ENCODE measurements at places on chromosomes 6 and 20.

- DNase-seq: no peak
These were observed 926.4 kb upstream of the SLC35B3 start for GRCh38 chr6:9361749-9362148.

DNA sequence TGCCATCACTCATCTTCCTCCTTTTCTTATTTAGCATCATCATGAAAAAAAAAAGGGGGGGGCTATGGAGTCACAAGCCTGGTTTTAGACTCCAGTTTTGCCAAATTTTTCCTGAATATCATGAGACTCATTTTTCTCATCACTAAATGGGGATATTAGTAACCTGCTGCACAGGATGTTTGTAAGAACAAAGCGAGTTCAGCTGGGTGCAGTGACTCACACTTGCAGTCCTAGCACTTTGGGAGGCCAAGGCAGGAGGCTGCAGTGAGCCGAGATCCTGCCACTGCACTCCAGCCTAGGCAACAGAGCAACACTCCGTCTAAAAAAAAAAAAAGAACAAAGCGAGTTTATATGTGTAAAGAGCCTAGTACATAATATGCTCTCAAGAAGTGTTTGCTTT is 82.8 kb downstream of the TFAP2A start:
- no peak for DNase-seq

- DNase-seq: no peak
These were observed 53.9 kb downstream of the AFG1L start for GRCh38 chr6:108348655-108349349.

GRCh38 chr6:3245216-3245615 is 13.5 kb upstream of the PSMG4 start:
- DNase-seq: no peak

GRCh38 chr6:89977808-89978748 is 83.8 kb downstream of the GJA10 start:
- no peak for DNase-seq

- no peak for DNase-seq
These were observed 277.7 kb downstream of the ADGB start for GRCh38 chr6:146876271-146877151.

DNA sequence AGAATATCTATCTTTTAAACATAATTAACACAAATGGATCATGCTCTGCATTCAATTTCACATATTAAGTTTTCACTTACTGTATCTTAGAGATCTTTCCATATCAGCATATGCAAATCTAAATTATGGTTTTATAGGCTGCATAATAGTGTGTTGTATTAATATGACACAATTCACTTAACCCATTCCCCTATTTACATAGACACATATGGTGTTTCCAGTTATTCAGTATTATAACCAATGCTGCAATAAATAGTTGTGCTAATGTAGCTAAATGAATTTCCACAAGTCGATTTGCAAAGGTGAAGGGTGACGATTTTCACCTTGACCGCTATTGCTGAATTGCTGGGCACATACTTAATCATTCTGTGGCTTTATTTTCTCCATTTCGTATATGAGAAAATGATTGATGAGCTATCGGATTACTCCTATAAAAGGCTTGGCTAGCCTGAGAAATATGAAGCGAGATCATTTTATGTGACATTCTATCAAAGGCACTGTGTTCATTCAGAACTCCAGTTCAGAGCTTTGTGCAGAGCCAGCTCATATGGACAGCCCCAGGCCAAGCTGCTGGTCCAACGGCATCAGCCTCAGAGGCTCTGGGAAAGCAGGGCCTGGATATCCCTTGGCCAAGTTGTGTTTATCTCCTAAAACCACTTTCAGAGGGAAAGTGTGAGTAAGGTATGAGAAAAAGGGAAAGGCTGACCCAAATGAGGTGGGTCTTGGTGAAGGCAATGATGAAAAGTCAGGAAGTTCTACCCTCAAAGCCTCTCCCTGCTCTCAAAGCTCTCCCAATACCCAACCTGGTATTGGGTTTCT is 50.8 kb downstream of the GFOD1 start:
- DNase-seq: no peak

DNA sequence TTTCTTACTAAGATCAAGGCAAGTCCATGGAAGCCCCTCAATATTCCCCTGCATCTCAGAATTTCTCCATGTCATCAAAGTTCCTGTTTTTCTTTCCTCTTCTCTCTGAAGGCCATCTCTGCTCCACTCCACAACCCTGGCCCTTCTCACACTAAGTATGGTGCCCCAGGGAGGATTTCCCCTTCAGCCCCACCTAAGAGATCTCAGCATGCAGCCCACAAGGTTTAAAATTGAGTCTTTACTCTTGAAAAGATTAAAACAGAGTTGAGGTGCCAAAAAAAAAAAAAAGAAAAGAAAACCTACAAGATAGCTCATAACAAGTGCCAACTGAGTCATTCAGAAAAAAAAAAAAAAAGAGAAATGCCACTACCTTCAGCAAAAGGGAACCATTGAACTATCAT is 36.5 kb upstream of the TNFAIP3 start:
- DNase-seq: no peak

GRCh38 chr6:99032396-99032795 is 84.7 kb upstream of the FBXL4 start:
- no peak for DNase-seq

DNA sequence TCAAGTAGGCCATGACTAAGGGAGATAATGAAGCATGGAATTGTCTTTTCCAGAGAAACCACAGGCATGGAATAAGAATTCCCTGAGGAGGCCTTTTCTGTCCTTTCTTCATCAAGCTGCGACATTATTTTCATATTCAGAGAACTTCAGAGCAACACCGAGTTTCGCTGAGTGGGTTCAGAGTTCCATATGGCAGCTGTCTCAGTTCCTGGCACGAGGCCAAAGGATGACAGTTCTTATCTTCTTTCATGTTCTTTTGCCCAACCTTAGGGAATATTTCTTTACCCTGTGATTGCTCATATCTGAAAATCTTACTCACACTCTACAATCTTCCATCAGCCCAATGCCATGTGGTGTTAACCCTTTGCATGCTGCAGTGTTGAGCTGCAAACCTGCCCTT is 135.3 kb upstream of the BMP2 start:
- no peak for DNase-seq

DNA sequence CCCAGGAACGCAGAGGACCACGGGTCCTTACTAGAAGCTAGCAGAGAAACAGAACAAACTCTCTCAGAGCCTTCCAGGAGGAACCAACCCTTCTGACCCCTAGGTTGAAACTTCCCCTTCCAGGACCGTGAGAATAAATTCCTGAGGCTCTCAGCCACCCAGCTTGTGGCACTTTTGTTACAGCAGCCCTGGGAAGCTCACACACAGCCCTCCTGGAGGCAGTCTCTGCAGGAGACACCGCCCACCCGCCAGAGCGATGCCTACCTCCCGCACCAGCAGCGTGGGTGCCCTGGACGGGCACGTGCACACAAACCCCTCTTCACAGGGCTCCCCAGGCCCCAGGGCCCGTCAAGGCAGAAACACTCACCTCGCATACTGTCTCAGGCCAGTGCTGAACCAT is 4.2 kb downstream of the RNASET2 start:
- no peak for DNase-seq

DNA sequence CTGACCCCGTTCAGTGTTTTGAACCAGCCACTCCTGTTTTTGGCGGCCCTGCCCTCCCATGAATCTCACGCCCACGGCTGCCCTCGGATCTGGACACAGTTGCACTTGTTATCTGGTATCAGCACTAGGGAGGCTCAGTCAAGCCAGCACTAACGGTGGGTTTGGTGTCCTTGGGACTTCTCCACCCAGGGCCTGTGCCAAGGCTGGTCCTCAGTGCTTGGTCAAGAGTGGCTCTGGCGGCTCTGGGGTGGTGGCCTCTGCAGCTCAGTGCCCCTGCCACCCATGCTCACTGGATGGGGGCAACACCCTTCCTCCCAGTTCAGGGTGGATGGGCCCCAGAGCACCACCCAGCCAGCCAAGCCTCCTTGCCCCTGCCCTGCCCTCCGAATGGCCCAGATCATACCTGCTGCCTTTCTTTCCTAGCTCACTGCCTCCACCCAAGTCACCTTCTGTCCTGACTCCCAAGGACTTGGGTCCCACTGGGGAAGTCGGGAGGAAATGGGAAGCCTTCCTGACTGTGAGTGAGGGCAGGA is 54.7 kb downstream of the SSR1 start:
- no peak for DNase-seq

- DNase-seq: no peak
These were observed 62.9 kb downstream of the BMP5 start for GRCh38 chr6:55812509-55812908.

DNA sequence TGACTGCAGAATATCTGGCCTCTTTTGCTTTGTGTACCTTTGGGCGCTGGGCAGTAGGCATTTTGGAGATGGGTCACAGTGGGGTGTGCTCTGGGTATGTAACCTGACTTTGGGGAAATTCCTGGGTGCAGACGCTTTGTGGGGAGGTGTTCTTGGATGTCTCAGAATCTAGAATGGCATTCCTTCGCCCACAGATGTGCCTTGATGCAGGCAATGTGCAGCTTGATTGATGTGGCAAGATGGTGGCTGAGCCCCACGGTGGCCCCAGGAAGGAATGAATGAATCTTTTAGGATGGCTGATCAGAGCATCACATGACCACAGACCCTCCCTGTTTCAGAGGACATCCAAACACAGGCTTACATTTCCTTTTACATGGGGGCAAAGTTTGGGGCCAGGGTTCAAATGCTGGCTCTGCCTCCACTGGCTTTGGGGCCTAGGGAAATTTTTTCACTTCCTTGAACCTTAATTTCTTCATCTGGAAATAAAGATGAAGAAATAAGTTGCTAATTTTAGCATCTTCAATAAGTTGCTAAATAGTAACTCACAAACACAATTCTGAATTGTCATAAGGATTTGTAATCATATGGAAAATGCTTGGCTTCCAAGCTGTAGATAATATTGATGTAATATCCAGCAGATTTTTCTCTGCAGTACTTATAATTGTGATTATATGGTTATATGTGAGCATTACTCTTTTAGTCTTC is 5.6 kb downstream of the PPP1R16B start:
- no peak for DNase-seq

- DNase-seq: no peak
These were observed 101.8 kb downstream of the PREP start for GRCh38 chr6:105301072-105301503.

GRCh38 chr20:1388741-1389483 is 3.9 kb downstream of the FKBP1A start:
- DNase-seq: no peak

- DNase-seq: no peak
These were observed 21.3 kb upstream of the UTRN start for GRCh38 chr6:144263786-144264185.

- DNase-seq: no peak
These were observed 32.0 kb downstream of the CEP43 start for GRCh38 chr6:167031082-167031709.

DNA sequence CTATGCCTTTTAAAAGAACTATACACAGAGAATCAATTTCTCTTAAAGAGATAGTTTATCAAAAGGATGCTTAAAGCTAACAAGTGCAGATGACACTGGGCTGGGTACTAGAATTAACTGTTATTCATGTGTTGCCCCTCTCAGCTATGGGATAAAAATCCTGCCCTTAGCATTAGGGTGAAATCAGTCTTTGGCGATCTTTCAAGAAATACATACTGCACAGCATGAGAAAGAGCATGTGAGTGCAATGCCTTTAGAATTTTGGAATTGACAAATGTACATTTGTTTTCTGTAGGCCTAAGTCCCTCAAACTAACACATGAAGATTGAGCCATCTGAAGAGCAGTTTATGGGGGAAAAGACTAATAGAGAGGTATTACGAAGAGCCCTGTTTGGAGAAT is 115.4 kb downstream of the ZFP64 start:
- no peak for DNase-seq

DNA sequence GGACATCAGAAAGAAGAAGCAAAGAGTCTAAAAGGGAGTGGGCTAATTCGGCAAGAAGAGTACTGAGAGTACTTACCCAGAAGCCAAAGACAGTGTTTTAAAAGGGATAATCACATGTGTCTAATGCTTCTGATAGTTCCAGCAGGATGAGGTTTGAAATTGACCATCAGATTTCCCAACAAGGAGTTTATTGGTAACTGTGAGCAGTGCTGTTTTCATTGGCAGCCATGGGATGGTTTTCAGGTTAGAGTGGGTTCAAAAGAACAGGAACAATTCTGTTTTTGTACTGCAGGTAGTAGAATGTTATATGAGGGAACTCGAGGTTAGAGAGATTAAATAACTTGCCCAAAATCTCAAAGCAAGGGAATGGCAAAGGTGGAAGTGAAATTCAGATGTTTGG is 8.5 kb downstream of the RNF217 start:
- DNase-seq: no peak

DNA sequence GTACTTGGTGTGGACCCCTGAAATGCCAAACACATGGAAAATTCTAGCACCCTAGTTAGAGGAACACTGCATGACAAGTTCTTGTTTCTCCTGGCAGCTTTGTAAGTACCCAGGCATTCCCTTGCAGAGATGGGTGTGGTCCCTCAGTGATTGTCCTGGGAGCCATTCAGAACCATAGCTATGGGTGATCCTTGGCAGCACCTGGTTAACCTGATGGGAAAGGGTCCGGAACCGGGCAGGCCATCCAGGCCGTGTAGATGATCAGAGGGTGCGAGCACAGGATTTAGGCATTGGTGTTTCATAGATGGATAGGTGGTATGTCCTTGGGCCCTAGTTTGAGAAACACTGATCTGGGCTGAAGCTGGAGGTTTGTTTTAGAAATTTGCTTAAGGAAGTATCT is 95.8 kb downstream of the RPP40 start:
- DNase-seq: no peak

DNA sequence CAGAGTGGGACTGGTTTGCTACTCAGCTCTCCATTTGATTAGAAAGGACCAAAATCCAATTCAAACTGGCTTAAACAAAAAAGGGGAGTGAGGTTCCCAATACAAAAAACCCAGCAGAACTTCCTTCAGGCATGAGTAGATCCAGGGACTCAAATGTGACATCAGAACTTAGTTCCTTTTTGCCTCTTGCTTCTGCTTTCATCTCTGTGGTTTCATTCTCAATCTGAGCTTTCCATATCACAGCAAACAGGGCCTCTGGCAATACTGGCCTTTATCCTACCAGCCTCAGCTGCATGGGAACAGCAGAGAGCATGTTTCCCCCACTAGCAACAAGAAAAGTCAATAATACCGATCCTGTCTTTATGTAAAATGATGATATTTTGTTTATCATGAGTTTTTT is 28.6 kb upstream of the PRELID3B start:
- no peak for DNase-seq

DNA sequence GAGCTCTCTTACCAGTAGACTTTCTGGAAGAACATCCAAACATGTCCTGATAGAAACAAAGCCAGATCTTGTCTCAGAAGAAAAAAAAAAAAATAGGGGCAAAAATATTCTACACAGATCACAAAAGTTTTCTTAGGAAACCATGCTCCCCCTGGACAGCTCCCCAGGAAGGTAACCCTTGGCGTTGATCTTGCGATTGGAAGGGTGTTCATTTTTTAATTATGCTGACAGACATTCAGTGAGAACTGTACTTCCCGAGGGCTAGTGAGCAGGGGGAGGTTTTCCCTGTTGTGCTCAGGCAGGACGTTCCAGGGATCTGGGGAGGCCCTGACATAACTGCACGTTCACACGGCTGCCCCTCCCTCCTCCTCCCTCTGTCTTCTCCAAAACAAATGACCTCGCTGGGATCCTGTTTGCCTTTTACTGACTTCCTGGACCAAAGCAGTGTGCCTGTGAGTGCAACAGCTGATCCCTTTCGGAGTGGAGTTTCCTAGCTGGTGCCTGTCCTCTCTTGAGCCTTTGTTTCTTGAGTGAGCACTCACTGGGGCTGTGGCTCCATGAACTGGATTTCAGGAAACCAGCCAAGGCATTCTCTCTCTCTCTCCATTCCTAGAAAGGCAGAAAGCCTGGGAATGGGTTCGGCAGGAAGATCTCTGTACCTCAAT is 46.7 kb downstream of the MARCKS start:
- DNase-seq: no peak
